Hepatocyte (in vitro differentiated cells): ENCODE measurements at places on chromosomes 13 and 19.

- no peak for DNase-seq
These were observed 77.1 kb downstream of the CCNA1 start for GRCh38 chr13:36509369-36509768.

DNA sequence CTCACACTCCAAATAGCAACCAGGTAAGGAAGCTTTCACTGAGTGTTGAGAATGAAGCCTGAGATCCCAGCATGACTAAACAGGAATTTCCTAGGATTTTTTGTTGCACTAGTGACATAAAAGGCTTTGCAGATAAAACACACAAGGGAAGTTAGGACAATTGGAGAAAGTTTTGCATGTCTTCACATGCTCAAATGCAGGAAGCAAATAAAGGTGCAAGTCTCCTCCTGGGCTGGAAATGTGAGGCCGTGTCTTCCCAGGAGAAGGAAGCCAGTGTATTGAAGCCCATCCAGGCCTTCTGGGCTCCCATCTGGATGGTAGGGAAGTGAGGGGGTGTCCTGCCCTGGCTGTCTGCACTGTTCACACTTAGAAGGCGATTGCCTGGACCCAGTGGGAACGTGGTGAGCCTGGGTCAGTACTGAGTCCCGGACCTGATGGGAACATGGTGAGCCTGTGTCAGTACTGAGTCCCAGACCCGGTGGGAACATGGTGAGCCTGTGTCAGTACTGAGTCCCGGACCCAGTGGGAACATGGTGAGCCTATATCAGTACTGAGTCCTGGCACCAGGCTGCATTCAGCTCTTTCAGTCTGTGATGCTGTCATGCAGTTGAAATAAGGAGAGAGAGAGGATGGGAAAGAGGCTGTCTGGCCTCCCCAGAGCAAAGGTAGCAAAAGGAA, 38.7 kb downstream of the SIAH3 start:
- DNase-seq, result no peak

- DNase-seq, result no peak
These were observed 18.8 kb upstream of the MTRF1 start for GRCh38 chr13:41282129-41282571.

DNA sequence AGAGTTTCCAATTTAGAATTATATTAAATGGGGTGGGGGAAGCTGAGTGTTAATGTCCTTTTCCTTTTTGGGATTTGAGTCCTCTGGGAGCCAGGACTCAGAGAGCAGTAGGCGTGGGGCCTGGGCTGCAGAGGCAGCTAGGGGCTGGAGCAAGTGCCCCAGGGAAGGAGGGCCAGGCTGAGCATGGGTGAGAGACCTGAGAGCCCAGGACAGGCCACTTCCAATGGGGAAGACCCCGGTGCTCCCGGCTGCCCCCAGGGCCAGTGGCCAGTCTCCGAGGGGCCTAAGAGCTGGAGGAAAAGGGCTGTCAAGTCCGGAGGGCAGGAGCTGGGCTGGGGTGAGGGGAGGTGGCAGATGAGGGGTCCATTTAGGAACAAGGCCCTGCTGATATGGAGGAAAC, 371.5 kb downstream of the ZNF536 start:
- no peak for DNase-seq

DNA sequence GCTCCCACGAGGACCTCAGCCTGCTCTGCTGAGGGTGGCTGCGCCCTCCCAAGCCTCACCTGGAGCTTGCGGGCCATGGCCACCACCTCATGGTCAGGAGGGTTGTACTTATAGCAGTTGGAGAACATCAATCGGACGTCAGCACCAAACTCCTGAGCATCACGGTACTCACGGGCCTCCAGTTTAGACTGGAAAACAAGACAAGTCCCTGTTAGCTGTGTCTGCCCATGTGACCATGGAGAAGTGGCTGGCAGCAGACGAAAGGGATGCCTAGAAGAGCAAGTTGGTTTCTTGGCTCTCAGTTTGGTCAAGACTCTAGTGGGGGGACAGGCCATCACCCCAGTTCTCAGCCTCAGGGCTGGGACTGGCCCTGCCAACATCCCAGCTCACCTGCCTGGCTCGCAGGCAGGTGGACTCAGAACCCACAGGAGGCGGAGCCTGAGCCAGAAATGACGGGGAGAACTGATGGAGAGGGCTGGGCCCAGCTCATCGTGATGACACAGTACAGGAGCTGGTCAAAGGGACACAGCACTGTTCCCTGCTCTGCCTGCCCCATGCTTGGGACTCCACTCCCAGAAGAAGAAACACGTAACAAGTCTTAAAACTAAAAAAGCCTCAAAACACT, 31.2 kb upstream of the EPHX3 start:
- no peak for DNase-seq

DNA sequence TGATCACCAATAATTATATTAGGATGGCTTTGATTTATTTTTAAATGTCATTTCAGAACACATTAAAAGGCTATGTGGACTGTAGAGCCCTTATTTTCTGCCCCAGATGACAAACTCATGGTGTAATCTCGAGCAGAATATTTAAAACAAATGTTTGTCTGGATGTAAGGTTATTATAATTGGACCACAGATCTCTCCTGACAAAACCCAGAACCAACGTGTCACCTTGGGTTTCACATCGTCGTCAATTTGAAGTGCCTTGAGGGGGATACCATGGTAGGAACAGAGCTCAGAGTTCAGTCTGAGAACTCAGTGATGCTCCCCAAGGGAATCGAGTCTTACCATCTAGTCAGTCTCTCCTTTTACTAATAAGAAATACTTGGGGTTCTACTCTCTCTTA, 2.8 kb downstream of the SACS start:
- no peak for DNase-seq
